ENCODE measurements at places on chromosomes 5 and 9. TPM values are rescaled to one million over a fixed set of nuclear protein-coding genes. Genes with fewer than 3 reads are reported as not detected.

GRCh38 chr5:83227611-83228010, 150.3 kb downstream of the XRCC4 start:
- DNase-seq, result no peak

DNA sequence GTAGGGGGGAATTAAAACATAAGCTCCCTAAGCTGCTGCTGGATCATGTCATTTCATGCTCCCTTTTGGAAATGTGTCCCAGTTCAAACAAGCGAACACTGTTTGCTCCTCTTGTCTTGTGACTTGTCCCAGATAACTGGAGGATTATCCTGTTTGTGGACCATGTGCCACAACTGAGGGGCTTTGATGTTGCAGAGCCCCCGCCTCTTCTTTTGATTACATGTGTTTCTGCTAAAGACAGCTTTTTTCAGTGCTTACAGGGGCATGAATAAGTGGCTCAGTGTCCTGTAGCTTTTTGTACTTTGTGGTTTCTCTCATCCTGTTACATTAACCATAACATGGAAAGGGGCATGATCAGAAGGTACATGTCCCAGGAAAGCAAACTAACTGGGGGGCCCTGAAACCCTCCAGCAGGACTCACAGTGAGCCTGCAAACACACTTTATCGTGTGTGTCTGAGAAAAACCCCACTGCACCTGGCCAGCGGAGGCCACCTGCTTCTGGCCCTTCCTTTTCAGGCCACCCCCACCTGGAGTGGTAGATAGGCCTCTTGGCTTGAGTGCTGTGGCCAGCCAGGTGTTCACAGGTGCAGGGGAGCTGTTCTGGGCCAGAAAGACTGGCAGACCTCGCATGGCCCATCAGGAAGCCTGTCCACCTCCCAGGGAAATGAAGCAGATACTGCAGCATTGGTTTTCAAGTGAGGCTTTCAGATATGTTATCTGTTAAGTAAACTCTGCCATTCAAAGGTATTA, 285.6 kb downstream of the FANCC start:
- no peak for DNase-seq

DNA sequence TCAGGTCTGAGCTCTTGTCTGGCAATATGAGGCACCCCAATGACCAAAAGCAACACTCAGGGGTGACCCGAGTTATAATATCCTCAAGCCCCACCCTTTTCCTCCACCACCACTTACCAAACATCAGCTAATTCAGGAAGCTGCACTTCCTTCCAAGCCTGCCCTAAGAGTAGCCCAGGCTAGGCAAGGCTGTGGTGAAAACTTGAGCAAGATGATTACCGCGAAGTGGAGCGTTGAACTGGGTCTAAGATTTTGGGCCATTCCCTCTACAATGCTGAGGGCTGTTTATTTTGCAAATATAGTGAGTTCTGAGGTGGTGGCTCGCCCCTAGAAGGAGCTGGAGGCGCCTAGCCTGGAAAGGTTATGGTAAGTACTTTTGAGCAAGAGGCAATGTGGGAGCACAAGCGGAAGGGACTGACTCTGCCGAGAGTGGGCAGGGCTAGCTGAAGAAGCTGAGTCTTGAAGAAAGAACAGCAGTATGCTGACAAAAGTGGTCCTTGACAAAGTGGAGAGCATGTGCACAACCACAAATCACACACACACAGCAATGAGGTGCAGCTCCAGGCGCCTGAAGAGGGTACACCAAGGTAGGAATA, at the start of gene HK3:
TSS of gene HK3 (minus strand) at position 51 of the 596 bp plus-strand sequence. CDS start 3,187 bp downstream, outside the sequence.
- no peak for DNase-seq

DNA sequence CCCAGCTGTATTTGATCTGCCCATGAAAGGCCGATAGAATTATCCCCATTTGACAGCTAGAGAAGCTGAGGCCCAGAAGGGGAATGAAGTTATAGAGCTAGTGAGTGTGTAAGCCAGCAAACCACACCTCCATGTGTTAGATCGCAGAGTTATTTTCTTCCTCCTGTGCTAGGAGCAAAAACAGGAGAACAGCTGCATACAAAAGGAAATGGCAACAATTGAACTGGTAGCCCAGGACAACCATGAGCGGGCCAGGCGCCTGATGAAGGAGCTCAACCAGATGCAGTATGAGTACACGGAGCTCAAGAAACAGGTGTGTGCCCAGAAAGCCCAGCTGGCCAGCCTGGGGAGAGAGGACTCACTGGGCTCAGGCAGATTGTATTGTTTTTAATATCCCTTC, 30.4 kb downstream of the RAB14 start:
- DNase-seq, result no peak

- no peak for DNase-seq
Measured at GRCh38 chr5:125683669-125684068, 739.5 kb upstream of the GRAMD2B start.

Gene CDH18
- 1.0 TPM for polyA plus RNA-seq

Gene PSAT1
- 70.5 TPM for polyA plus RNA-seq
